ENCODE measurements at places on chromosomes 4 and X.

- DNase-seq = no peak
Observed at GRCh38 chr4:138696771-138697170, 318.8 kb upstream of the NOCT start.

DNA sequence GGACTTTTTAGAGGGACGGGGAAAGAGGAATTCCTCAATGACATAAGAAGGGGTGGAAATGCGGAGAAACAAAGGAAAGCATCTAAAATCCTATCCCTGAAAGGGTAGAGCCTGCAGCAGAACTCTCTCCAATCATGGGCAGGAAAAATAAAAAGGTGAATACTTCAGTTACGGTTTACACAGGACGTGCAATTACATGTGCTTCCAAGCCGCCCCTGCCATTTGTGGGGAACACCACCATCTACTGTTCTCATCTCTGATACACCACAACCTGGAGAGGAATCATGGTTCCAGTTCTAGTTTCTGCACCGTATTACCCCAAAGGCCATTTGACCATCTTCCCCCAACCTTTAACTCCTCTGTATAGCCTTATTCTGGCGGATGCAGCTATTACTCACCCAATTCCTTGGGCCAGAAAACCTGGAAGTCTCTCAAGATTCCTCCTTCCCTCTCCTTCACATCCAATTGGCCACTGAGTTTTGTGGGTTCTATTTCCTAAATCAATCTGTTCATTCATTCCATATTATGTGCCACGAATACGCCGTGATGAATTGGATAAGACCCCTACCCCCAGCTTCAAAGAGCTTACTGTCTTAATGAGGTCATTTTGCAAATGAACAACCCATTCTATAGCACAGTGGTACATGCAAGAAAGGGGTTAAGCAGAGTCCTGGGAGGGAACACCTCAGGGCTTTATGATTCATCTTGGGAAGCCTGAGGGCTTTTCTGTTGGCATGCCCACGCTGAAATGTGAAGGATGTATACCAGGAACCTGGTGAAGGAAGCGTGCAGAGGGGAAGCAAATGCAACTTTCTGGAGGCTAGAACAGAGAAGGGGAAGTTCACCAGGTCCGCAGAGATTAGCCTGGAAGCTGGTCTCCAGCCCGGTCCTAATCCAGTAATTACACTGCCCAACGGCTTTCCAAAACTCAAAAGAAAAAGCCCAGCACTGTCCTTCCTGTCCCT lies 1.4 kb upstream of the MSL3 start:
- DNase-seq = peak; percentile 66

DNA sequence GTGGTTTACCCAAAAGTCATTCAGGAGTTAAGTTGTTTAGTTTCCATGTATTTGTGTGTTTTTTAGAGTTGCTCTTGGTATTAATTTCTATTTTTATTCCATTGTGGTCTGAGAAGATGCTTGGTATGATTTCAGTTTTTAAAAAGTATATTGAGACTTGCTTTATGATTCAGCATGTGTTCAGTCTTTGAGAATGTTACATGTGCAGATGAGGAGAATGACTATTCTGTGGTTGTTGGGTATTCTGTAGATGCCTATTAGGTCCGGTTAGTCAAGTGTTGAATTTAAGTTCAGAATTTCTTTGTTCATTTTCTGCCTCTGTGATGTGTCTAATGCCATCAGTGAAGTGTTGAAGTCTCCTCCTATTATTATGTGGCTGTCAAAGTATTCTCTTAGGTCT lies 249.4 kb downstream of the ARHGAP10 start:
- DNase-seq = no peak

- no peak for DNase-seq
Observed at GRCh38 chrX:40282348-40282747, 184.6 kb upstream of the BCOR start.
